Kidney capillary endothelial cell (primary cell): ENCODE measurements at places on chromosomes 2 and 18.

GRCh38 chr18:77960791-77961410 is 711.3 kb downstream of the GALR1 start:
- DNase-seq: no peak

- DNase-seq: no peak
Observed at GRCh38 chr18:63394954-63395353, 27.3 kb downstream of the VPS4B start.

- DNase-seq: no peak
Observed at GRCh38 chr2:24438106-24438505, 52.9 kb upstream of the NCOA1 start.

DNA sequence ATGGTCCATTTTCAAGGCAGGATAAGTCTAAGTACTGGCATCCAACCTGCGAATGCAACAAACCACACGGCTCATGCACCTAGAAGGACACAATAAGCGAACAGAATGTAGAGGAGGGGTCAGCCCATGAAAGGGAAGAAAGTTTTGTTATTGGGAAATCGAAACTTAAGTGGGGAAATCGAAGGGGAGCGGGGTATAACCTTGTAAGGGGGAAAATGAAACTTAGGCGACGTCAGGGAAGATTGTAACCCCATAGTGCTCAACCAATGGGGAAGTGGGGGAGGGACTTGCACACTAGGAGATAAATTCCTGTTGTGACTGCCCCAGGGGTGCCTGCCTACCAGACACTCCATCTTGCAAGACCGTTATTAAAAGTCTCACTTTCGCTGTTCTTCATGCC is 15.6 kb upstream of the OTOF start:
- no peak for DNase-seq

- DNase-seq: no peak
Observed at GRCh38 chr2:58620896-58621295, 379.8 kb upstream of the FANCL start.

- DNase-seq: no peak
Observed at GRCh38 chr2:96111257-96111640, 5.1 kb downstream of the ADRA2B start.

GRCh38 chr2:10327896-10328669 is 25.4 kb downstream of the HPCAL1 start:
- DNase-seq: no peak
